CD4-positive, alpha-beta memory T cell (primary cell): ENCODE measurements at places on chromosomes 7 and 10. TPM values are rescaled to one million over a fixed set of nuclear protein-coding genes. Genes with fewer than 3 reads are reported as not detected.

Gene CPA2
- not detected for polyA plus RNA-seq

Gene DIP2C
- 1.1 TPM for polyA plus RNA-seq

Gene CXCL12
- not detected for polyA plus RNA-seq

Gene RBP3
- not detected for polyA plus RNA-seq

DNA sequence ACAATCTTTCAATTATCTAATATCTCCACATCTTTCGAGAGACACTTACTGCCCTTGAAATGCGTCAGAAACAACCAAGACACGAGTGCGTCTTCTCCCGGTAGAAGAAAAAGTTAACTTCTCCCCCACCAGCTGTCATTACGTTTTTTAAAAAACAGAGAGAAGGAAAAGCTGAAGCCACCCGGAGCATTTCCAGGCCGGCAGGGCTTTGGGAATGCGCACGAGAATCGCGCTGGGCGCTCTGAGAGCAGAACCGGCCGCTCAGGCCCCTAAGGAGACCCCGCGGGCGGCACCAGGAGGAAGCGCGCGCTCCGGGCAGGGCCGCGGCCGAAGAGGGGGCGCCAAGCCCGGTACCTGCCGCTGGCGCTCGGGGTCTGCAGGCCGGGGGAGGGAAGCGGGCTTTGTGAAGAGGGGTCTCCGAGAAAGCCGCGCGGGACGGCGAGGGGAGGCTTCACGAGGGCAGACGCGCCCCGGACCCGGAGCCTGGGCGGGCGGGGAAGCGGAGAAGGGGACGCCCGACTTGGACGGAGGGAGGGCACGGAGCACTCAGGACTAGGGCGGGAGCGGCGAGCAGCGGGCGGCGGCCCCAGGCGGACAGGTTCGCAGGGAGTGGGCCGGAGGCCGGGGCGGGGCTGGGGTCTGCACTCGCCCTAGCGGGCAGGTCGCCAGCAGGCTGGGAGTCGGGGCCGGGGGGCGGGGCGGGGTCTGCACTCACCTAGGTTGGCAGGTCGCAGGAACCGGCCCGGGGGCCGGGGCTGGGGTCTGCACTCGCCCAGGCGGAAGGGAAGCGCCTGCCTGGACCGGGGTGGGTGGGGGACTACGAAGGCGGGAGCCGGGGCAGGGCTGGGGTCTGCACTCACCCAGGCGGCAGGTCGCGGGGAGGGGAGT, 932 bp downstream of the ESYT2 start:
- peak; percentile 62 for DNase-seq

DNA sequence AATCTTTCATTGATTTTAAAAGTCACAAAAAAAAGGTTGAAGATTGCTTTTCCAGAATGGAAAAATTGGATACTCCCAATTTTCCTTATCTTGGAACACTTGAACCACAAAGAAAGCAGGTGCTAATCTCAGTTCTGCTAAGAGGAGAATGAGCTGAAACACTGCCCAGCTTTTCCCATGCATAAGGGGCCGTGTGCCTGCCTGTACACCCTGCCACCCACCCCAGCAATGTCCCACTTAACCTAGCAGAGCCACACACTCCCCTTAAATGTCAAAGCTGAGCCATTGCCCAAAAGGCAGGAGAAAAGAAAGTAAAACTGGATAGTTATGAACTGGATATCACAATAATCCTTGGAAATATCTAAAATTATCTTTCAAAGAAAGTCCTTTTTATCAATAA, 13.4 kb downstream of the PDE1C start:
- DNase-seq = no peak

GRCh38 chr10:132563485-132564248, 26.1 kb downstream of the INPP5A start:
- DNase-seq = no peak

DNA sequence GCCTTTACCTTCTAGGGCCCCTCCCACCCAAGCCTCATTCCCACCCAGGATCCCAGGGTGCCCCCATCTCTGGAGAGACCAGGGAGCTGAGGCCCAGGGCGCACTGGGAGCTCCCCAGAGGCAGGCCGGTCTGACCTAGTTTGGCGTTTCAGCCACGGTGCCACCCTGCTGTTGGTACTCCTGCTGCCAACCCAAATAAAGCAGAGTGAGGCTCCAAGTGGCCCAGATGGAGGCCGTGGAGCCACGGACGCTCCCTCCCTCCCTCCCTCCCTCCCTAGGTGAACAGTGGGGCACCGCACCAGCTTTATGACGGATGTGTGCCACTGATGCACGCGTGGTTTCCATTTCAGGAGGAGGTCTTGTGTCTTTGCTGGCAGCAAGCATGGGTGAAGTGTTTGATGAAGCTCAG, 1.8 kb downstream of the INPP5A start:
- peak; percentile 49 for DNase-seq

DNA sequence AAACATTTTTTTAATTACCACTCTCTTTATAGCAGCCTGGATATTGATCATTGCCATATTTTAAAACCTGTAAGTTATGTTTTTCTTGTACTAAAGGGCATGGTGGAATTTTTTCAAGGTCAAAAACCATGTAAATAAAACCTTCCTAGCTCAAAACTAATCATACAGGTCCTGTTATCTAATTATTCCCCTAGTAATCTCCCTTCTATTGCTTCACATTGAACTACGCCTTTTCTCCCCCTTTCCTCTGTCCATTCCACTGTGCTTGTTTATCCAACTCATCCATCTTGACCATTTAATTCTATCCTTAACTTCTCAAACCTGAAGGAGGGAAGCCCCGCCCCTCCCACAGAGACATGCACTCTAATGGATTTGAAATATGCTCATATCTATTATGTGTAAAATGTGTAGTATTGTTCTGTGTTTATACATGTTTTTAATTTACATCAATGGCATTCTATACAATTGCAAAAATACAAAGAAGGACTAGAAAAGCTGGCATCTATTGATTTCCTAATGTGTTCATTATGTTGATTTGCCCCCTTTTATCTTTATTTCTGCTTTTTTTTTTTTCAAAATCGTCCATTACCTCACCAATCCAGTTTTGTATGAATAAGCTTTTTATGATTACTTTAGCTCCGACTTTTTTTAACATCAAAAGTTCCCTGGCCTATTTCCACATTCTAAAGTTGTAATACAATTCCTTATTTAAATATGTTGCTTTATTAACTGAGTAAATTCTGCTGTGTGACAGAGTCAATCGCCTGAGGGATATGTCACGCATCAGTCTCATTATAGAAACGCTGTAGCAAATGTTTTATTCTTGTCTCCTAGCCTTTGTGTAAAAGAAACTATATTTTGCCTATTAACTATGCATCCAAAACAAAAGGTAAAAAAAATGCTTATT, 61.0 kb downstream of the MET start:
- DNase-seq = no peak

DNA sequence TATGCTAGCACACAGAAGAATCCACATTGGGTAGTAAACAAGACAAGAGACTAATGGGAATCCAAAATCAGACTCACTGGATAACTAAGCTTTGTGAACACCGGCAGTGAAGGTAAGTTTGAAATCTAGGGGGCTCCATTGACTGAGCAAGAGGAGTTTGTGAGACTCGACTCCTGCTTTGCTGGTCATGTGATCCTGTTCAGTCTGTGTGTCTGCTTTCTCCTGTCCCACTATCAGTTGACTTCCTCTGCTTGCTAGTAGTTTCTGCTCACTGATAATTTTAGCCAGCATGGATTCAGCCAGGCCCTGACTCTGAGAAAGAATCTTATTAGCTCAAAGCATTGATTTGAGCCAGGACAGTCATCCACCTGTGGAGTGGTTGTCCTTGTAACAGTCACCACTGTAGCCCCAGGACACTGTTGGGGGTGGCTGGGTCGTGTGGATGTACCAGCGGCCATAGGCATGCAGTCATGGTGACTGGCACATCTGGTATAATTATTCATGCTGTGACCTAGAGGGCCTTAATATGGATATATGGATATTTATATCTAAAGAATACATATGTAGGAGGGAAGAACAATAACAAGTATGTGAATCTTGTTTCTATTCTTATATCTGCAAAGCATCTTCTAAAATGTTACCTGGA, 44.4 kb downstream of the DNAH11 start:
- no peak for DNase-seq

- DNase-seq = no peak
Measured at GRCh38 chr7:108142675-108143259, 12.6 kb upstream of the LAMB4 start.

- DNase-seq = no peak
Measured at GRCh38 chr10:69817078-69817581, 15.4 kb downstream of the COL13A1 start.

DNA sequence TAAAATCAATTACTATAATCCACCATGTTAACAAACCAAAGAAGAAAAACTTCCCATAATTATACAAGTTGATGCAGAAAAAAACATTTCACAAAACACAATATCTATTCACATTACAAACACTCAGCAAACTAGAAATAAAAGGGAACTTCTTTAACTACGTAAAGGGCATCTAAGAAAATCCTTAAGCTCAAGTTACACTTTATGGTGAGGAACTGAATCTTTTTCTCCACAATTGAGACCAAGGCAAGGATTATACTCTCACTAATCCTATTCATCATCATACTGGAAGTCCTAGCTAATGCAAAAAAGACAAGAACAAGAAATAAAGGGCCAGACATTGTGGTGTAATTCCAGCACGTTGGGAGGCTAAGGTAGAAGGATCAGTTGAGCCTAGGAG, 159.9 kb downstream of the ZNF365 start:
- DNase-seq = no peak

DNA sequence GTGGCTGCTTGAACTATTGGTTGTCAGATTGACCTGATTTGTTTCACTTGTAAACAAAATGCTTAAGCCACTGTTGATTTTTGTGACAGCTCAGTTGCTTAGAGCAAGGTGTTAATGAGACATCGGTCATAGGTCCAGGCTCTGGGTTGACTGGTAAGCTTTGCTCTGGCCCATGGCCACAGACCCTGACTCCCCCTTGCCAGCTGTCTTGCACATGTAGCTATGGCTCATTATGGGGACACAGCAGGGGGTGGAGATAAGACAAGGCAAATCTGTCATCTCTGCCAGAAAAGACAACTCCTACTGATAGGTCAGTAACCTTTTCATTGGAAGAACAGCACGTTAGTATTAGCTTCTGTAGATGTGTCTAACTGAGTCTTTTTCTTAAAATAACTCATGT, 95.3 kb downstream of the KAT6B start:
- DNase-seq = no peak

GRCh38 chr7:131369354-131369753, 41.7 kb downstream of the MKLN1 start:
- DNase-seq = no peak

- peak; percentile 45 for DNase-seq
Measured at GRCh38 chr7:135831455-135832195, 83.0 kb upstream of the FAM180A start.

- DNase-seq = no peak
Measured at GRCh38 chr10:129383651-129384050, 83.4 kb upstream of the MGMT start.

- DNase-seq = no peak
Measured at GRCh38 chr10:73964743-73965142, 33.2 kb upstream of the VCL start.

- DNase-seq = no peak
Measured at GRCh38 chr10:38070501-38070900, 23.6 kb upstream of the ZNF37A start.
